Naive thymus-derived CD8-positive, alpha-beta T cell (primary cell): ENCODE measurements at places on chromosomes 16 and 17.

DNA sequence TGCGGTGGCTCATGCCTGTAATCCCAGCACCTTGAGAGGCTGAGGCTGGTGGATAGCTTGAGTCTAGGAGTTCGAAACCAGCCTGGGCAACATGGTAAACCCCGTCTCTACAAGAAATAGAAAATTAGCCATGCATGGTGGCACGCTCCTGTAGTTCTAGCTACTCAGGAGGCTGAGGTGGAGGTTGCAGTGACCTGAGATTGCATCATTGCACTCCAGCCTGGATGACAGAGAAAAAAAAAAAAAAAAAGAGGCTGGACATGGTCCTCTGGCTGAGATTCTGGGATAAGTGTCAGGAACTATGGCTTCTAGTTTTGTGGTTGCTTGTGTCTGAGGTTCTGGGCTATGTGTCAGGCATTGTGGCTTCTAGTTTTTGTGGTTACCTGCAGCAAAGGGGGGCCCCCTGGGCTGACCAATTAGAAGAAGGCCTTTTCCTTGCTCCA lies 7.0 kb downstream of the KSR1 start:
- no peak for DNase-seq

DNA sequence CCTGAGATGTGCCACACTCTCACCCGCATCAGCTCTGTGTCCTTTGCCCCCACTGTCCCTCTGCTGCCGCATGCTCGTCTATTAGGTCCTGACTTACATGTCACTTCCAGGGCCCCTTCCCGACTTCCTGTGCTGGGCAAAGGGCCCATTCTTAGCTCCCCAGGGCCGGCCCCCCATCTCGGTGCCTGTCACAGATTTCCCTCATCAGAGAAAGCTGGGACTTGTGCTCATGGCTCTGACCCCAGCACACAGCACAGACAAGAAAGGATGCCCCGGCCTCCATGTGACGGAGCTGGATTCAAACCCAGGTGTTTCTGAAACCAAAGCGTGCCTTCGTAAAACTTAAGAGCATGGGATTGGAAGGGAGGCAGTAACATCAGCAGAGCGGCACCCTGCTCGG lies 5.9 kb upstream of the MAPK7 start:
- DNase-seq: no peak

DNA sequence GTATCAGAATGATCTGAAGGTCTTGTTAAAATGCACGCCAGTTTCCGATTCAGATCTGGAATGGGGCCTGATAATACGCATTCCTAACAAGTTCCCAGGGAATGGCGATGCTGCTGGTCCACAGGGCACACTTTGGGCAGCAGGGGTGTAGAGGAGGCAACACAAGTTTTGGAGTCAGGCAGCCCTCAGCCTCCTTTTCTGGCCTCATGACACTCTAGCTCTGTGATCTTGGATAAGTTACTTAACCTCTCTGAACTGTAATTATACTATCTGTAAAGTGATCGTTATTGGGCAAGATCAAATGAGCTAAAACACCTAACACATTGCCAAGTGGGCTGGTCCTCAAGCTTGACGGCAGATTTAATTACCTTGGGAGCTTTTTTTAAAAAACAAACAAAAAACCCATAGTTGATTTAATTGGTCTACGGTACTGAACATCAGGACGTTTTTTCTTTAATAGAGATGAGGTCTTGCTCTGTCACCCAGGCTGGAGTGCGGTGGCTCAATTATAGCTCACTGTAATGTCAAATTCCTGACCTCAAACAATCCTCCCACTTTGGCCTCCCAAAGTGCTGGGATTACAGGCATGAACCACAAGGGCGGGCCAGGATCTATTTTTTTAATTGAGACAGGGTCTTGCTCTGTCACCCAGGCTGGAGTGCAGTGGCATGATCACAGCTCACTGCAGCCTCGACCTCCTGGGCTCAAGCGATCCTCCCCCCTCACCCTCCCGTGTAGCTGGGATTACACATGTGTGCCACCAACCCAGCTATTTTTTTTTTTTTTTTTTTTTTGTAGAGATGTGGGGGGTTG lies 10.0 kb upstream of the MRPS23 start:
- DNase-seq: no peak

GRCh38 chr17:21460358-21460757 lies 84.2 kb downstream of the KCNJ12 start:
- no peak for DNase-seq

GRCh38 chr17:71023249-71024030 lies 854.1 kb downstream of the KCNJ2 start:
- DNase-seq: no peak

DNA sequence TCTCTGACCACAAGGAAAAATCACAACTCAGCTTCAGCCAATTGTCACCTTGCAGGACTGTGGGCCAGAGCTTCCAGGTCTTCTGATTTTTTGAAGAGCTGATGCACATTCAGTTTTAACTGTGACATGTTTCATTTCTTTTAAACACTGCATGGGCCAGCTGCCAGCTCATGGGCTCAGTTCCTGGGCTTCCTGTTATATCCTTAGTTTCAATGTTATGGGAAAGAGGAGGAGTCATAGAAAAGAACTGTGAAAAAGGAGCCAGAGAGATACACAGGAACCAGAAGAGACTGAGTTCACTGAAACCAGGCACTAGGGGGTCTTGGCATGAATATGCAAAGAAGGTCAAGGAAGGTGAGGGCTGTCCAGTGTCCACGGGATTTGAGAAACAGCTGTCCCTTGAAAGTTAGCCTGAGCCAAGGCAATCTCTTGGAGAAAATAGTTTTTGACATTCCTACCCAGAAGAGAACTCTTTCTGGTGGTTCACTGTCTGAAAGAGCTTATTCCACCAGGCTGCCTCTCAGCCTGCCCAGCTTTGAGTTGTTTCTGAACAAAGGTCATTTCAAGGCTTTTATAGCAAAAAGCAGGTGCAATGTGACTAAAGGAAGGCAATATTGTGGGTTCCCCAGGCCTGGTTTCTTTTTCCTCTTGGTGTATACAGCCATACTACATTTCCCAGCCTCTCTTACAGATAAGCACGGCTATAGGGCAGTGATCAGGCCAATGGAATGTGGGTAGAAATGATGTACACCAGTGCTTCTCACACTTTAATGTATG lies 10.5 kb downstream of the PDILT start:
- DNase-seq: no peak
